Activated CD4-positive, alpha-beta T cell treated with anti-CD3 and anti-CD28 coated beads, Interleukin-2, Interleukin-4, amounts not matched to agents 100 ng/mL and 50 ng/mL, durations not matched to agents 16 hours and 8 hours (primary cell): ENCODE measurements at places on chromosomes 13 and 19.

- DNase-seq, result no peak
Measured at GRCh38 chr19:30161021-30161655, 211.0 kb upstream of the ZNF536 start.

- DNase-seq, result no peak
Measured at GRCh38 chr19:40084948-40085347, 5.8 kb downstream of the ZNF780A start.

GRCh38 chr19:478236-478903, 17.5 kb upstream of the SHC2 start:
- DNase-seq, result no peak

- DNase-seq, result no peak
Measured at GRCh38 chr19:46764817-46765291, 18.6 kb upstream of the STRN4 start.

- peak; percentile 76 for DNase-seq
Measured at GRCh38 chr19:16342002-16342715, 17.5 kb downstream of the KLF2 start.

GRCh38 chr19:13696839-13697238, 67.5 kb upstream of the MRI1 start:
- DNase-seq, result no peak

- DNase-seq, result no peak
Measured at GRCh38 chr13:35179494-35179893, 237.4 kb downstream of the NBEA start.

DNA sequence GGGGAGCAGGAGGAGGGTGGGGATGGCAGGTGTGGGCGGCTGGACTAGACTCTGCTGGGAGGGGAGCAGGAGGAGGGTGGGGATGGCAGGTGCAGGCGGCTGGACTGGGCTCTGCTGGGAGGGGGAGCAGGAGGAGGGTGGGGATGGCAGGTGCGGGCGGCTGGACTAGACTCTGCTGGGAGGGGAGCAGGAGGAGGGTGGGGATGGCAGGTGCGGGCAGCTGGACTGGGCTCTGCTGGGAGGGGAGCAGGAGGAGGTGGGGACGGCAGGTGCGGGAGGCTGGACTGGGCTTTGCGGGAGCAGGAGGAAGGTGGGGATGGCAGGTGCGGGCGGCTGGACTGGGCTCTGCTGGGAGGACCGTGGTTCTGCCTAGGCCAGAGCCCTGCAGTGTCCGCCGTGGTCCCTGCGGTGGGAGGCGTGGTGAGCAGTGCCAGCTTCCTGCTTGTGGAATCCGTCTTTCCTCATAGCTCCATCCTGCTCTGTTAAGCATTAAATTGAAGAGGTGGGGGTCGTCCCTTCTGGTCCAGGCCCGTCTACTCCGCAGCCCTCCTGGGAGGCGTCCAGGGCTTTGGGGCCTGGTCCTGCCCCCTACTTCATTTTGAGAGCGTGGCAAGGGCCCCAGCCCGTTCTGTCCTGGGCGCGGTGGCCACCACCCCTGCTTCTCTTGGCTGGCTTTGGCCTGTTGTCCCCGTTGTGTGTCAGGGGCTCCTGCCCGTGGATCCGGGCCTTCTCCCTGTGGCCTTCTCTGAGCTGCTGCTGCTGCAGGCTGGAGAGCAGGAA, 4.7 kb downstream of the SPPL2B start:
- no peak for DNase-seq

GRCh38 chr13:67229481-67230403, at the start of gene PCDH9:
PCDH9 (minus strand) TSS chr13:67230336; CDS start chr13:67228440, 1,896 bp downstream.
- DNase-seq, result no peak

- DNase-seq, result no peak
Measured at GRCh38 chr13:31274390-31274789, 74.6 kb downstream of the B3GLCT start.

- peak; percentile 23 for DNase-seq
Measured at GRCh38 chr13:112674412-112675365, 15.1 kb upstream of the ATP11A start.

GRCh38 chr13:101623470-101624209, 171.2 kb downstream of the ITGBL1 start:
- no peak for DNase-seq

DNA sequence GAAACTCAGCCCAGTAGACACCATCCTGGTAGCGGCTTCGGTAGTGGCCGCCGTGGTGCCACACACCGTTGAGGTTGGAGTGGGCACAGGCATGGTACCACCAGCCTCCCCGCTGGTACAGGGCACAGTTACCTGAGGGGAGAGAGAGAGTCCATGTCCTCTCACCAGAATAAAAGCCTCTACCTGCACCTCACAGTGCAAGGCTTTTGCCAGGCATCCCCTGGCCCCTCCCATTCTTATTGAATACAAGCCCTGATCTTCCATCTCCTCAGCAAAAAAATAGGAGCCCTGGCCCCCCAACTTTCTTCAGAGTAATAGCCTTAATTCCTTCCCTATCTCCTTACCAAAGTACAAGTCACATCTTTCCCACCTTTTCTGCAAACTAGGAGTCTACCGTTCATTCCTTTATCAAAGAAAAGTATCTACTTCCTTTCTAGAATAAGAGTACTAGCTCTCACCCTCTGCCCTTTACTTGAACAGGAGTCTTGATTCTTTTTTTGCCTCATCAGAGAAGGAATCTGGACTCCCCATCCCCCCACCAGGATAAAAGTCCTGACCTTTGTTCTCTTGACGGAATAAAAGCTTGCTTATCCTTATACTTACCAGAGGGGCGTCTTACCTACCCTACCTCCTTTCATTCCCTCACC, 6.7 kb downstream of the SHFL start:
- DNase-seq, result no peak

- DNase-seq, result no peak
Measured at GRCh38 chr13:49238621-49239020, 9.1 kb upstream of the CDADC1 start.

DNA sequence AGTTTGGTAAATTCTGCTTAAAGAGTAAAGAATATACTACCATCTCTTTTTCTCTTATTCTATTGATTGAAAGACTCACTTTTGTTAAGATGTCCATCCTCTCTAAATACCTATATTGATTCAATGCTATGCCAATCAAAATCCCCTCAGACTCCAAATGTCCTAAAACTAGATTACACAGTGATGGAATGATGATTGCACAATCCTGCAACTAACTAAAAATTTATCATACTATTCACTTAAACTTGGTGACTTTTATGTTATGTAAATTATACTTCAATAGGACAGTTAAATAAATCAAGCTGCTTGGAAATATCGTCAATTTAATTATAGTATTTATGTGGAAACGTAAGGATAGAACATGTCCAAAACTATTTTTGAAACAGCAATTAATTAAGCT, 2765.1 kb upstream of the PCDH20 start:
- no peak for DNase-seq

DNA sequence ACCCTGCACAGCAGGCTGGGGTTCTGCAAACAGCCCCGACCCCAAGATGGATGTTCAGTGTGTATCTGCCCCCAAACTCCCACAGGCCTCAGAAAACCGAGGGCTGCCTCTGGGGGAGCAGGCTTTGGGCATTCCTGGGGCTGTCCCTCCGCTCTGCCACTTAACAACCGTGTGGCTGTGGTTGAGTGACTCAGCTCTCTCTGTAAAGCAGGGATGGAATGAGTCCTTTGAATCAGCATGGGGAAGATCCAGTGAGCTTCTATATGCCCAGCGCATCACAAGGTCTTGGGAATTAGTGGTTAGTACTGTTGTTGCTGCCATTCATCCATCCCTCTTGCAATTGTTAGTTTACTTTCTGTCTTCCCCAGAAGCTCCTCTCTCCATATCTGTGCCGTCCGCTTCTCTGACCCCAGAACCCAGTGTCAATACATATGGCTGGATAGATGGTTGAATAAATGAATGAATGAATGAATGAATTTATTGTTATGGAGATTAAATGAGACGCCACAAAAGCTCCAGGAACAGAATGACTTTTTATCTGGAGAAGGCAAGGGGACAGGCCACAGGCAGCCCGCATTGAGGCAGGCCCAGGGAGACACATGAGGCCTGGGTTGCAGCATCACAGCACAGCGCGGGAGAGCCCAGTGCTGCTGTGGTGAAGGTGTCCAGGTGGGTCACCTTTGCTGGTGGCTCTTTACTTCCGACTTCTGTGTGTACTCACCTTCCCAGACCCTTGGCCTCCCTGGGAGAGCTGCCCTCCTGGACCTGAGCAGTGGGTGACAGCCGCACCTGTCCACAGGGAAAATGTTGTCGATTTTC, 89.2 kb downstream of the RGCC start:
- DNase-seq, result peak; percentile 15

GRCh38 chr19:4861147-4861546, 6.3 kb downstream of the PLIN3 start:
- no peak for DNase-seq

- no peak for DNase-seq
Measured at GRCh38 chr13:75959861-75960481, 323.8 kb downstream of the LMO7 start.

DNA sequence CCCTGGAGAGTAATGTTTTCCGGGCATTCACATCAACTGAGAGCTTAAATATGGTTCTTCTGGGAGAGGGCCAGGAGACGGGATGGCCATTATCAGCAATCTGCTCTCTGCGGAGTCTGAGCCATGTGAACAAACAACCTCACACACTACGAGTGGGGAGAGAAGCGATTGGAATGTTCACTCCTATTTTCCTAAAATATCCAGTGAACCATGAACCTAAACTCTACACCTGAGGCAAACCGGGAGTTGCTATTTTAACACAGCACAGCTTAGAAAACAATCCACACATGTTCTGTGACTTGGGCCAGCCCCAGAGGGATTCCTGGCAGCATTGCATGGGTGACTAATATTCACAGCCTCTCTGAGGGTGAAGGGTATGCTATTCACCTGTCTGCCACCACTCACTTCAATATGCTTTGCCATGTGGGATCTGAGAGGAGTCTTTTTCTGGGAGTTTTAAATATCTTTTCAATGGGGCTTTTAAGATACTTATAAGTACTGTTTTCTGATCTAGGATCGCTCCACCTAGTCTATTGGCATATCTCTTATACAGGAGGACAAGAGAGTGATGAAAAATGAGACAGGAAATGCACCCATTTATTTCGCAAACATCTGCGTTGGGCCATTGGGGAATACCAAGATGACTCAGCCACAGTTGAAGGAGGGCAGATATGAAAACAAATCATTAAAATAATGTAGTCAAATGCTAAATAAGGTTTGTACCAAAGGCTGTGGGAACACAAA, 72.6 kb upstream of the SERP2 start:
- DNase-seq, result peak; percentile 72
